ENCODE measurements at places on chromosomes 12 and 14.

GRCh38 chr14:66037361-66037760 is 448.8 kb upstream of the CCDC196 start:
- DNase-seq, result no peak

DNA sequence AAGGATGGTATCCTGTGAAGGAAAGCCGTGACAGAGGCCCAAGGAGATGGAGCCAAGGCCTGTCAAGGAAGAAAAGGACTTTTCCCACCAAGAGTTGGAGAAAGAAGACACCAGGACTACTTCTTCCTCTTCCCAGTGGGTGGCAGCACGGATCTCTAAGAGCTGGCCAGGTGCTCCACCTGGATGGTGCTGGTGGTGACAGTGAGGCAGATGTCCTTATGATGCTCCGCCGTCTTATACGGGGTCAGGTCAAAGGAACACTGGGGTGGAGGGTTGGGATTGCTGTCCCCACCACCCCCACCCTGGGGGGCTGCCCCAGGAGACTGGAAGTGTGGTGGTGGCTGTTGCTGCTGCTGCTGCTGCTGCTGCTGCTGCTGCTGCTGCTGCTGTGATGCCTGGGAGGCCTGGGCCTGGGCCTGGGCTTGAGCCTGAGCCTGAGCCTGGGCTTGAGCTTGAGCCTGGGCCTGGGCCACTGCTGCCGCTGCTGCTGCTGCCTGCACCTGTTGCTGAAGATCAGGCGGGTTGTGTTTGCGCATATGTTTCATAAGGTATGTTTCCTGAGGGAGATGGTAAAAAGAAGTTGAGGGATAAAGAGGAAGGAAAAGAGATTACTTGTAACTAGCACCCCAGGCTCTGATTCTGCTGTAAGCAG is 4.8 kb upstream of the ING4 start:
- no peak for DNase-seq

GRCh38 chr14:104639885-104640548 is 35.4 kb upstream of the TMEM179 start:
- peak; percentile 89 for DNase-seq

DNA sequence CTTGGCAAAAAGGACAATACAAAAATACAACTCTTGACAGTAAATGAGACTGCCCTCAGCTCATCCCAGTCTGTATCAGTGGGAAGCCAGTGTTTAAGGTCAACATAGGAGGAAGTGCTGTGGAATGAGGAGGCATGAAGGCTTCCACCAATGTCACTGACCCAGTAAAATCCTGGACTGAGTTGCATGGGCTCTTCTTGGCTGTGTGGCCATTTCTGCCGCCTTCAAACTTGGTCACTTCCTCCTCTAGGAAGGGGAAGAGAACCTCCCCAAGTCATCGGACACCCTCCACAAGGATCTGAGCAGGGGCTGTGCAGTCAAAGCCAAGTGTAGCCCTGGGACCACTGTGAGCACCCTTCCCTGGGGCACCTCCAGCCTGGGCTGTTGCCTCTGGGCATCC is 11.9 kb downstream of the GPR68 start:
- DNase-seq, result no peak

- DNase-seq, result no peak
These were observed 221.6 kb downstream of the SLC25A21 start for GRCh38 chr14:36950812-36951211.

DNA sequence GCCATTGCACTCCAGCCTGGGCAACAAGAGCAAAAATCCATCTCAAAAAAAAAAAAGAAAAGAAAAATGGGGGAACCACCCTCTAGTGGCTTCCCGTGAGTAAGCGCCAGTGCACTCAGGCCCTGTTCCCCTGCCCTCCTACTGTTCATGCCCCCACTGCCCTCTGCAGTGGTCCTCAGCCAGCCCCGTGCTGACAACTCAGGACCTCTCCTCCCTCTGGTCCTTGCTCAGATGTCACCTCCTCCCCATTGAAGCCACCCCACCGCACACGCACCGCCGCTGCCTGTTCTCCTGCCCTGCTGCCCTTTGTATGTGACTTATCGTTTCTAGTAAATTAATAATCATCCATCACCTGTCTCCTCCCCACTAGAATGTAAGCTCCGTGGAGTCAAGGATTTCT is 58.8 kb upstream of the DYNC1H1 start:
- DNase-seq, result no peak

- no peak for DNase-seq
These were observed 135.2 kb downstream of the ADGRD1 start for GRCh38 chr12:131088701-131089530.

- DNase-seq, result no peak
These were observed 1375.2 kb upstream of the TMEM132C start for GRCh38 chr12:126891789-126892188.

DNA sequence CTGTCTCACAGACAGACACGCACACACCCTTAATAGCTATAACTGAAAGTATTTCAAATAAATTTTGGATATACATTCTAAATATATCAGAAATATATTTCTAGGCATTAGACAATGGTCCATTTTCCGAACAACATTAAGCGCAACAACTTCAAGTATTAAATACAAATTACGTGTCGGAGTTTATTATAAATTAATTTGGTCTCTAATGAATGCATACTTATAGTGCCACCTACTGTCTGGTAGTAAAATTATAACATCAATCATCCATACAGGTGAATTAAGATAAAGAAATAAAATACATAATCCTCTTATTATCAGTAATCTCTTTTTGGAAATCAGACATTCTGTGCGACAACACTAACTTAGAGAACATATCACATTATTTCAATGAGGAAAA is 27.2 kb upstream of the CMAS start:
- DNase-seq, result no peak

DNA sequence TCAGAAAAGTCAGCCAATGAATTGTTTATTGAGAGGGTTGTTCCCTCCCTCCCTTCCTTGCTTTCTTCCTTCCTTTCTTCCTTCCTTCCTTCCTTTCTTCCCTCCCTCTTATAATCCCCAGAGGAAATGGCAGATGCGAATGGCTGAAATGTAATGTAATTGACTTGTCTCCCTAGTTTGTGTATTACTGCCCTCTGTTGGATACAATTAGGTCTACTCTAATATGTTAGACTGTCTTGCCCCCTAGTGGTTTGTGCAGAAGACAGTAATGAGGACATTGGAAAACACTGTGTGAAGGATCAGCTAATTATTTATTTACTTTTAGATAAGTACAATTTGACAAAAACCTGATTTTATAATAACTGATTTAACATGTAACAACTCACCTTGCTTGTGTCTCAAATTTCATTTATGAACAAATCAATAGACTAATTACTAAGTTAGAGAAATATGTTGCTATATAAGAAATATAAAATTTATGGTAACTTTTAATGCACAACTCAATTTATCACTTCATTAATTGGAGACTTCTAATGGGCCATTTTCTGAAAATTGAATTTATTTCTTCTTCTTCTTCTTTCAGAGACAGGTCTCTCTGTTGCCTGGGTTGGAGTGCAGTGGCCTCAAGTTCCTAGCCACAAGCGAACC is 229.8 kb upstream of the LRIG3 start:
- no peak for DNase-seq

GRCh38 chr14:73741386-73741875 is 27.2 kb upstream of the PNMA1 start:
- peak; percentile 80 for DNase-seq

DNA sequence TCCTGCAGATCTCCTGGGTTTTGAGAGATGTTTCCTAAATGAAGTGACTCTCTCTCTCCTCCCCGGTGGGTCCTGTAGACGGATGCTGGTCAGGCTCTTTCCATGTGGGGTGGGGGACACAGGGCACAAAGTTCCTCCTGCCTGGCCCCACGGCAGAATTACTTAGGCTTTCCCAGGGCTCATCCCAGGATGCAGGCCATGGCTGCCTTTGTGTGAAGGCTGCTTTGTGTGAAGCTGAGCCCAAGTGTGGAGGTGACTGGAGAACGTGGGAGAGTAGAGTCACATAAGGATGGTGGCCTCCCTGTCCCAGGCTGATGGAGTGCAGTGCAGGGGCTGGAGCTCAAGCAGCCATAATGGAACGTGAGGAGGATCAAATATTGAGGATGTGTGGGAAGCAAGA is 200.2 kb downstream of the ADGRD1 start:
- DNase-seq, result no peak

DNA sequence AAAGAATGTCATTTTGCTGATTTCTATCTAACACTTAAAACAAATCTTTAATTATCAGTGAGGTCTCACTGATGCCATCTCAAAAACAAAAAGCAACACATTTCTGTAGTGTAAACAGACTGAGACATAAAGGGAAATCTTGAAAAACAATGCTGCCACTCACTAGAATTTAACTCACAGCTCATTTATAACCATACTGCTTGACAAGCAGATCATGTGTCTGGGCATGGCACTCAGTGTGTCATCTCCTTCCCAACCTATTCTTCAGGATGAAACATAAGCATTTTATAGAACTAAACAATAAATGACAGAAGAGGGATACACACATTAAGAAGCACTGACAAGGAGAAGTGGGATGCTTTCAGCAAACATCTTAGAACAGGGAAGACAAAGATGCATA is 22.4 kb downstream of the ATF7 start:
- no peak for DNase-seq

- DNase-seq, result no peak
These were observed 41.7 kb upstream of the NID2 start for GRCh38 chr14:52110441-52111086.

- DNase-seq, result no peak
These were observed 27.4 kb upstream of the PRKD1 start for GRCh38 chr14:29955087-29955486.

DNA sequence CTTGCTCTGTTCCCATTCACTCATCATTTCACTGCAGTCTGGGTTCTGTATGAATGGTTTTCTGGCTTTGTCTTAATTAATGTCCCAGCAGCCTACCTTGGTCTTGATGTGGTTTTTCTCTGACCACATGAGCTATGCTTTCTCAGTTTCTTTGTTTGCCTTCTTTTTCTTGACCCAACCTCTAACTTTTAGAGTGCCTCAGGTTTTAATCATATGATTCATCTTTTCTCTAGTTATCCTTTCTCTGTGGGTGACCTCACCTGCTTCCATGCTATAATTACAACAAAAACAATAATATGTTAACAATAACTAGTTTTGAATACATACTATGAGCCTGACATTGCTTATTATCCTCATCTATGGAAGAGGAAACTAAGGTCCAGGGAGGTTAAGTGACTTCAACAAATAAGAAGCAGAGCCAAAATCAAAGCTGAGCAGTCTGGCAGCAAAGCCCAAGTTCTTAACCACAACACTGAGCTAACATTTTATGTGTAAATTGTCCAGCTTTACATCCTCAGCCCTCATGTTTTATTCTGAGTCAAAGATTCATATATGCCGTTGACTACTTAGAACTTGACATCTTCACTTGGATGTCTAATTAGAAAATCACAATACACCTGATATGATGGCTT is 4.7 kb upstream of the EPYC start:
- no peak for DNase-seq

DNA sequence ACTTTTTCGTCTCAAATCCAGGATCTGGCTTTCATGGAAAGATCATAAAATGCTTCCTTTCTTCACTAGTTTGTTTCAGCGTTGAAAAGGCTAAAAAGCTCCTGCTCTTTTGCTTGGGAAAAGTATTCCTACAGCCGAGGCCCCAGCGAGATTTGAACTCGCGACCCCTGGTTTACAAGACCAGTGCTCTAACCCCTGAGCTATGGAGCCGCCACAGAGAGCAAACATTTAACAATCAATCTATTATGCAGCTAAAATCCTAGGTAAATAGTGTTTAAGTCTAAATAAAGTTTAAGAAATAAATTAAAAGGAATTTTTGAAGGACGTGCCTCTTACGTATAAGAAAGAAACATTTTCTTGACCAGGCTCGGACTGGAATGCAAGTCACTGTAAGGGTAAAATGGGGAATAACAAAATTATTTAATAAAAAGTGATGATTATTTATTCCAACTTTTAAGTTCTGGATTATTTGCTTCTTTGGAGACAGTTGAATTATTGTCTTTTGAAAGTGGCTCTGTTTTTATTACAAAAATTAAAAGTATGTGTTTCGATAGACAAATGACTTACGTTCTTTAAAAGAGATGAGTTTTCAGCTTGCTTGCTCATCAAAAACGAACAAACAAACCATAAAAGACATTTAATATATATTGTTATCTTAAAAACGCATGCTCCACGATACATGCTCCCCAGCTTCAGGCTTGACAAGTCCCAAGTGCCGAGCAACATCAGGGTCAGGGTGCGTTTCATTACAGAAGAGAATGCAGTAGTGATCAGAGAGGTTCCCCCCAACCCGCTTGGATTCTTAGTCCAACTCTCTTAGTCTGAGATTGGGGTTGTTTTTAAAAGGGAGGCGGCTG is 10.2 kb downstream of the OR6S1 start:
- no peak for DNase-seq

- no peak for DNase-seq
These were observed 11.8 kb downstream of the HNRNPC start for GRCh38 chr14:21257394-21257909.

DNA sequence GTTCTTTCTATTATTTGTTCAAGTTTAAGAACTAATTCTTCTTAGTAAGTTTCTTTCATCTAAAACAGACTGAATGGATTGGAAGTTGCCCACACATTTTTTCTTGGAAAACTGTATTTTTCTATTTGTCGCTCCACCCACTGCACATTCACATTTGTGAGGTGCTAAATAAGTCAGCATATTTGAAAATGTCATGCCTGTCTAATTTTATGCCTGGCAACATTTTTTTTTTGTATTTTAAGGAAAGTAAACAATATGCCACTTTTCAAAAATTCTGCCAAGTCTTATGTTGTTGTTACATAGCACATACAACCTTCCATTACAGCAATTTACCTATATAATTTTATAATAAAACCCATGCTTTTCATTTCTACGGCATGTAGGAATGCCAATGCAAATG is 112.7 kb upstream of the PTPRB start:
- no peak for DNase-seq

GRCh38 chr14:91170504-91171121 is 56.7 kb downstream of the DGLUCY start:
- DNase-seq, result no peak

DNA sequence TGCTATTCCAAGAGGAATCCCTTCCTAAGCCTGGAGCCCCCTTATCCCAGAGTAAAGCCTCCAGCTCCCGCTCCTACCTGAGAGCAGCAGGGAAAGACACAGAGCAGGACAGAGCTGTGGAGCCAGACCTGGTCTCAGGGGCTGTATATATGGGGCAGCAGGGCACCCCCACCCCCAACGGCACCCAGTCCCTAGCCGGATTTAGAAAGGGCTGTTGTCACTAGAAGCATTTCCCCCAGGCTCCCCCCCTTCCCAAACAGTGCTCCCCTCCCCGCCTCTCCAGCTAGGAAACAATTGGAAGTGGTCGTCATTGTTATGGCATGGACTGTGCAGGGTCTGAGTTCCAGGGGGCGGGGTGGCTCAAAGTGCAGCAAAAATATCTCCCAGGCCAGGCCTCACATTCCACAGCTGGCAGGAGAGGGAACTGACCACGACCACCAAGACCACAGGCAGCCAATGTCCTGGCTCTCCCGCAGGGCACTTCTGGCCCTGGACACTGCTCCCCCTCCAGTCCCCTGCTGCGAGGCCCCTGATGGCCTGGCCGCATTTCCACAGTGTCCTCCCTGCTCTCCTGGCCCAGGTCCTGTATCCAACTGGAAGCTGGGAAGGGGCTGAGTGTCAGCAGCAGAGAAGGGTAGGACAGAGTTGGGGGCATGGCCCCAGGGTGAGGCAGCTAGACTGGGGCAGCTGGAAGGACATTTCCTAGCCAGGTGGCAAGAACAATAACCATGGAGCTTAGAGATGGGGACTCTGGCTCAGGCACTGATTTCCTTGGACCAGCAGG is at the start of gene MYH7:
Gene MYH7 (minus strand): TSS at position 118 of the 784 bp plus-strand sequence. CDS start 1,928 bp downstream, outside the sequence.
- DNase-seq, result no peak

GRCh38 chr12:129373746-129374145 is 520.5 kb downstream of the GLT1D1 start:
- no peak for DNase-seq

GRCh38 chr12:77204083-77204482 is 138.7 kb upstream of the E2F7 start:
- DNase-seq, result no peak

Data from GM12892 (cell line).